ENCODE measurements at places on chromosomes 2 and 18.
A peak's percentile ranks its signal among the peaks of the same experiment; 100 is the strongest.

GRCh38 chr2:102848366-102848839 lies 86.6 kb downstream of the TMEM182 start:
- DNase-seq: peak; percentile 23

GRCh38 chr2:101302016-101302415 lies 6.5 kb downstream of the RNF149 start:
- no peak for DNase-seq

DNA sequence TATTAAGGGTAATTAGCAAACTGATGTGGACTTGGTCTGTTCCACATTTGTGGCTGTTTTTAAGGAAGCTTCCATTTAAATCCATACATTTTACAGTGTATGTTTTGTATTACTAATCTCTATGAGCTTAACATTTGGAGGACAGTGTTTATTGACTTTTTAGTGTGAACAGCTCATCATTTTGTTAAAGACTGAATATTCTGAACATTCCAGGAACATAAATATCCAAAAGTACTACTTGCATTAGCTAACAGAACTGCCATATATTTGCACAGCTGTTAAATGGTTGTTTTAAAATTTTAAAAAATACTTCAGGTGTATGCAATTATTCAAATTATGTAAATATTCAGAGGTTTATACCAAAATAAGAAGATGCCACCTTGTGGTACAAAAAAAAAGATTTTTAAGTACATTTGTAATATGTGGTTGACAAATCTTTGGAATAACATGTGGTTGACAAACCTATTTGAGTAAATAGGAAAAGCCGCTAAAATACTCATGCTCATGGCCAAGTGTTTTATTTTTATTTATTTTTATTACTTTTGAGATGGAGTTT lies 439.7 kb upstream of the FANCL start:
- DNase-seq: no peak

- no peak for DNase-seq
Measured at GRCh38 chr2:76692908-76693307, 829.3 kb downstream of the LRRTM4 start.

- DNase-seq: no peak
Measured at GRCh38 chr2:160367887-160368286, 125.7 kb downstream of the RBMS1 start.

GRCh38 chr2:138930571-138930970 lies 150.4 kb upstream of the NXPH2 start:
- no peak for DNase-seq

GRCh38 chr18:10454681-10455557 lies 484 bp downstream of the APCDD1 start:
- DNase-seq: no peak

- DNase-seq: no peak
Measured at GRCh38 chr2:6676241-6676640, 189.5 kb downstream of the CMPK2 start.

- DNase-seq: no peak
Measured at GRCh38 chr2:26178246-26178645, 5.4 kb downstream of the GAREM2 start.

GRCh38 chr2:101731221-101732054 lies 33.9 kb downstream of the MAP4K4 start:
- no peak for DNase-seq

DNA sequence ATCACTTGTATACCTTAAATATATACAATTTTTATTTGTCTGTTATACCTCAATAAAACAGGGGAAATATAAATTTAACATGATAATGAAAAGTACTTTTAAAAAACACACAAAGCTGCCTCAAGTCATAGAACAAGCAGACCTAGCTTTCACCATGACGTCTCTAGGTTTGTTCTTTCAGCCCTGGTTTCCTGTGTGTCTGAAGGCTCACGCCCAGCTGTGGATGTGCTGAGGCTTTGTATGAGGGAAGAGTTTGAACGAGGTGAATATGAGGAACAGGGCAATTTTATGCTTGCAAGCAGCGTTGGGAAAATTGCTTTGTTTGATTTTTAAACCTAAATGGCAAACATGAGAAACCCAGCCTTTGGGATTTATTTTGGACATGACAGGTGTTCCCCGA lies 15.3 kb downstream of the SH3RF3 start:
- no peak for DNase-seq

- no peak for DNase-seq
Measured at GRCh38 chr2:240949791-240950705, 43.9 kb downstream of the CROCC2 start.

- DNase-seq: no peak
Measured at GRCh38 chr2:227499627-227500300, 27.8 kb downstream of the AGFG1 start.

DNA sequence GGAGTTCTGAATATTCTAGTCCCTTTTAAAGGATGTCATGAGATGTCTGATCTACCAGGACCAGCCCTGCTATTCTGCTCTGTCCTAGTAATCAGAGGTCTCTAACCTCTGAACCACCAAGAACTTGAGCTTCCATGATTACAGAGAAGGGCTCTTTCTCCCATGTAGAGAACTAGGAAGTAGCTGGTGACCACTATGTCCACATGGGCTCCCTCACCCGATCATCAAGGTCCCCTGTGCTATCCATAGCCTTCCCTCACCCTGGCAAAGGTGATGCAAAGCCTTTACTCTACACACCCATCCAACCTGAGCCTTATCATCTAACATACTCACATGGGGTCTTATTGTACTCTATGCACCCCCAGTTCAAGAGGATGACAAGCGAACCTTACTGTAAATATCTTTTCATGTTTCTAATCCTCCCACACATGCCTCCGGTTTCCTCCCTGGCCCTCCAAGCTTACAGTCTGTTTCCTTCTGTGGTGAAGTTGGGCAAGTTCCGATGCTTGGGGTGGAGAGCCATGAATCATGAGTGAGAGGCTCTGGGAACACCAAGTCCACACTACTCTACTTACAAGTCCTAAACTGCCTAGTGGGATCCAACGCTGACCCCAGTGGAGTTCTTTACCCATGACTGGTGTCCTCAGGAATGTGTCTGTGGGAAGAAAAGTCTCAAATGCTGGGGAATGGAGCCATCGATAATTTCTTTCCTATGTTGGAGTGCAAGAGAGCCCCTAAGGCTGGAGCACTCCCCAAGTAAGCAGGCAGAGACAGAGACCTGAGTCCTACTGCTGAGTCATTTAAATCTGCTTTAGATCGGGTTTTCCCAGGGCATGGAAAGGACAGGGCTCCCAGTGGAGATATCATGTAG lies 73.3 kb upstream of the KLF7 start:
- DNase-seq: no peak

DNA sequence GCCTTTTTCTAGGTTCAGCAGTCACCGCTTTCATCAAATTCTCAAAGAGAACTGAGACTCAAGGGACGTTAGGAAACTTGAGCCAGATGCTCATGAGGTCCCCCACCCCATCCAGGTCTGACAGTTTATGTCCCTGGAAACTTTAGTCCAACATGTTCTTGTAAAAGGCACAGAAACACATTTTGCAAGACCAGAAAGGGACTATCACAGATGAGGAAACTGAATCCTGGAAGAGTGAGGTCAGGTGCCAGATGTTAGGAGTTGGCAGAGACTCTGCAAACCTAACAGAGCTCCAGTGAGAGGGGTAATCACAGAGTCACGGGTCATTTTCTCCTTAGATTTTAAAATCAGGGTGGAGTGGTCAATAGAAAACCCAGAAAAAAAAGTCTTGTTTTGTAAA lies 76.6 kb downstream of the RDH14 start:
- DNase-seq: no peak

DNA sequence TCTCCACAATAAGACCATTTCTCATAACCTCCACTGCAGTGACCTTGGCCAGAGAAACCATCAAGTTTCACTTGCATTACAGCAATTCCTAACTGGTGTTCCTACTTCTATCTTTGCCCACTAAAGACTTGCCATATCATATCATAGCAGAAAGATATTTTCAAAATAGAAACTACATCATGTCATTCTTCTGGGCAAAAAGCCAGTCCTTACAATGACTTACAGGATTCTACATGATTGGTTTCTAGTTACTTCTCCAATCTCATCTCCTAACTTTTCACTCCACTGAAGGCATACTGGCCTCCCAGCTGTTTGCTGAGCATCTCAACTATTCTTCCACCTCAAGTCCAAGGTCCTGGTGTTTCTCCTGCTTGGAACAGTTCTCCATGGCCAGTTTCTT lies 151.4 kb downstream of the HNMT start:
- no peak for DNase-seq

- DNase-seq: no peak
Measured at GRCh38 chr18:77815666-77816338, 566.2 kb downstream of the GALR1 start.

GRCh38 chr18:80033181-80034067 lies 810 bp upstream of the RBFA start:
- DNase-seq: no peak

DNA sequence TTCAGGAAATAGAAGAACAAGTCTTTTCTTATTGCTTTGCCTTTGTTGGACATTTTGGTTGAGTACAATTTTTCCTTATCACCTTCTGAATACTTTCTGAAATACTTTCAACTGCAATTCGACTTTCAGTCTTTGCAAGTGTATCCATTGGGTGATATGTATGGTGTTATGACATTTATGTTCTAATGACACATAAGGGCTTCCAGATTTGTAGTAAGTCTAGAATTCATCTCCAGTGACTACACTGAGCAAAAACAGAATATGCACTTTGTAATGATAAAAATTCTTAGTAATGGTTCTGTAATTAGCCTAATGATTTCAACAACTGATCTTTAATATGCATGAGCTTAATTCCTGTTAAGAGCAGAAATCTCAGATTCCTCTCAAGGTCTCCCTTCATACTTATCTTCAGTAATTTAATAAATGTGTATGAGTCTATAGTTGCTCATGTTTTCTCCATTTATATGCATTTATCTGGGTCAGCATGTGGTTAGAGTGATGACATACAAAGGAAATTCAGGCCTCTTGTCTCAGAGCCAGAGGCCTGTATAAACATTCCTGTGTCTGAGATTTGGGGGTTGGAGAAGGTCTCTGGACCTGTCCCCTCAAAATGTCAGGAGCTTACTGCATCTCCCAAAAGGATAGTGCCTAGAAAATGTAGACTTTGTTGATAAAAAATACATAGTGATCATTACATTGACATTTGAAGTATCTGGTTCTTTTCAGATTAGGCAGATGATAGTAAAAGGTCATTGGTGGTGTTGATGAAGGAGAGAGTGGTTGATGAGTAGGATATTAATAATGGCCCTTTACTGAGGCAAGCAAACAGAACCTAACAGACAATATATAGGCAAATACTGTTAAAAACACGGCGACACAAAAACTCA lies 114.9 kb downstream of the QPCT start:
- DNase-seq: no peak

DNA sequence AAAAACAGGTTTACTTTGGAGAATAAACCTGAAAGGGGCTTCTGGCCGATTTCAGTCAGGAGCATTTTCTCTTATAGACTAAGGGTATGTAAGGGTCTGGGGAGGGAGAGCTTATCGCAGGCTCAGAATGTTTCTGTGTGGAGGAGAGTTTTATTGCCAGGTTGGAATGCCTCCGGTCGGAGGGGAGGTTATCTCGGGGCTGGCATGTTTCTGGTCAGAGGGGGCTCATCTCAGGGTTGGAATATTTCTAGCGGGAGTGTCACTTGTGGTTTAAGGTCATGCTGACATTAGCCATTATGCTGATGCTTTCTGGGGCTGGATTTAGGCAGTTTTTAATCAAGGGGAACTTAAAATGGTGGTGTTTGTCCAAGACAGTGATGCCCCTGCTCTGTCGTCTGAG lies 333.6 kb downstream of the METTL4 start:
- no peak for DNase-seq

DNA sequence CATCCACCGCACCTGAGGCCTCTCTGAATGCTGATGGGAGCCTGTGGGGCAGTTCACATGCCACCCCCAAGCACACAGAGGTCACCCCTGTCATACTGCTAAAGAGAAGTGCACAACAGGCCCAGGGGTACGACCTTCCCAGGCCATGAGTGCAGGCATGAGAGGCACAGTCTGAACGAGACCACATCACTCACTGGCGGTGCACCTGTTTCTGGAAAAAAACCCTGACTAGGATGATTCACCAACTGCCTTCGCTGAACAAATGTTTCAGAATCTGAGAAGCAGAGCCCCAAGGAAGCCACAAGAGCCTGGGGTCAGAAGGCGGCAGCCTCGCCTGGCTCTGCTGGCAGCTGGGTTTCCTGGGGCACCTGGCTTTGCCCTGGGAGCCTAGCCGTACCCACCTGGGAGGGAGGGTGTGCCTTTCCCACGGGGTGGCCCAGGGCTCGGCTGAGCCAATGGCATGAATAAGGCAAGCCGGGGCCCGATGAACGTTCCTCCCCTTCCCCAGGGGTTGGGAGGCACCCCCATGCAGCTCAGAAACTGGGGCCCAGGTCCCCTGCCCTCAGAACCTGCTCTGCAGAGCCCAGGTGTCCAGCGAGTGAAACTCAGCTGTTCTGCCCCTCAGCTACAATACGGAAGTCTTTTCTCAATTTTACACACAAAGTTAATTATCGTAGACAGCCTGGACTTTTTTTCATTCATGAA lies 73.8 kb downstream of the HDAC4 start:
- no peak for DNase-seq

DNA sequence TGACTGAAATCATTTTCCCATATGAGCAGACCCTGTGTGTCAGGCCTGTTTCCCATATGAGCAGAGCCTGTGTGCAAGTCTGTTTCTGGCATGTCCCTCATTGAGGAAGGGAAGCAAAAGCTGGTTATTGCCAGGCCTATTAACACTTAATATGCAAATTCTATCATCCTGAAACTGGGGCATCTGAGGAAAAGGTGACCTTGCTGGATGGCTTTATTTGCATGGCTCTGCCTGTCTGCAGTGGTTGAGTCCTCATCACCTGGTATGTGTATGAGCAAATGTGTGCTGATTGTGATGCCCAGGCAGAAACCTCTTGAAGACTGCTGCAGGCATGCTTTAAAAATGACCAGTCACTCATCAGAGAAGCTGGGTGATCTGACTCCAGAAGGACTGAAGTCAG lies 31.2 kb downstream of the EIF4E2 start:
- no peak for DNase-seq

DNA sequence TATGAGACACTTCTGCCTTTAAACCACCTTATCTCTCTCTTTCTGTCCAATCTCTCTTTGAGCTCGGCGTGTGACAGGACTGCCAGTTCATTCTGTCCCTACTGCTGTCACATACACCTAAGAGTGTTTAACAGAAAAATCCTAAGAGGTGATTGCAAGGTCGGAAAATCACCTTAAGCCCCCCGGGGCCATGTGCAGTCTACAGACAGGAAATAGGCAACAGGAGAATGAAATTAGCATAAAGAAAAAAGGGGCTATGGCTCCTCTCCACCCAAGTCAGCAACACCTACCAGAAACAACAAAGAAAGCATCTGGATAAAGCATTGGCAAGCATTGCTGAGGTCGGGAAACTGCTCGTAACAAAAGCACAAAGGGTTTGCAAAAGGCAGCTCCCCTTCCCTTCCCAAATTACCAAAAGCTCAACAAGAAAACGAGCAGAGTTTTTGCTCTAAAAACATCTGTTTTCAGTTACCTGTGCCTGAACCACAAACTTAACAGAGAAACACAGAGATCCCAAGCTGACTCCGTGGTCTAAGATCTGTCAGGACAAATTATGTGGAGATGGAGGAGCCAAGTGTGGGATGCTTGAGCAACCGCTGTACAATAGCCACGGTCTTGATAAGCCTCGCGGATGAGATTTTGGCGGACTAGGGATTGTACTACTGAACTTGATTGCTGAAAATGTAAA lies 30.4 kb downstream of the ANKRD44 start:
- DNase-seq: no peak

GRCh38 chr2:95215018-95215612 lies 7.8 kb downstream of the ZNF892 start:
- DNase-seq: no peak

GRCh38 chr2:233743464-233744259 lies 14.8 kb downstream of the UGT1A3 start:
- DNase-seq: no peak

- DNase-seq: no peak
Measured at GRCh38 chr2:157692768-157693167, 64.1 kb upstream of the ACVR1C start.
